Iris pigment epithelial cell (primary cell): ENCODE measurements at places on chromosomes 3 and 15.

DNA sequence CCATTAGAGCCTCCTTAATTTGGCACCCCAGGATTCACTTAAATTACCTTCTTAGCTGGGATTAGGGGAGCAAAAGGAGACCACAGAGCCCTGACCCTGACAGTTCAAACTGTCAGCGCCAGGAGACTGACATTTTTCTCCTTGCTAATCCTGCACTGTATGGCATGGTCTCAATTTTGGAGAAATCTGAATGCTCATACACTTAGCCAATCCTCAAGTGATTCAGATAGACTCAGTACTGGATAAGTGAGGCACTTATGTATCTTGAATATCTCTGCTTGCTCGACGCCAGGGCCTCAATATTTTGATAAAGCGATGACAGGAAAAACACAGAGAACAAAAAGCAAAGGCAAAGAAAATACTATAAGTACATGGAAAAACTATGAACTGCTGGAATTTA is 375.9 kb upstream of the WNT5A start:
- no peak for DNase-seq

GRCh38 chr15:88624156-88624970 is 3.2 kb downstream of the AEN start:
- DNase-seq: peak; percentile 40

DNA sequence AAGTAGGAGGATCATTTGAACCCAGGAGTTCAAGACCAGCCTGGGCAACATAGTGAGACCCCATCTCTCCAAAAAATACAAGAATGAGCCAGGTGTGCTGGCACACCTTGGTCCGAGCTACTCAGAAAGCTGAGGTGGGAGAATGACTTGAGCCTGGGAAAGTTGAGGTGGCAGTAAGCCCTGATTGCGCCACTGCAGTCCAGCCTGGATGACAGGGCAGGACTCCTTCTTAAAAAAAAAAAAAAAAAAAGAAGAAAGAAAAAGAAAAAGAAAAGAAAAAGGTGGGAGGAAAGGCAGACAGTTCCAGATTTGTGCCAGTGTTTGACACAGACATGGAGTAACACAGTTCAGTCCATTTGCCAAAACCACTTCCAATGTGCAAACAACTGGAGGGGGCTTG is 75.7 kb downstream of the ATP10A start:
- no peak for DNase-seq

- DNase-seq: peak; percentile 62
These were observed 39.6 kb downstream of the CORO2B start for GRCh38 chr15:68618394-68618793.

DNA sequence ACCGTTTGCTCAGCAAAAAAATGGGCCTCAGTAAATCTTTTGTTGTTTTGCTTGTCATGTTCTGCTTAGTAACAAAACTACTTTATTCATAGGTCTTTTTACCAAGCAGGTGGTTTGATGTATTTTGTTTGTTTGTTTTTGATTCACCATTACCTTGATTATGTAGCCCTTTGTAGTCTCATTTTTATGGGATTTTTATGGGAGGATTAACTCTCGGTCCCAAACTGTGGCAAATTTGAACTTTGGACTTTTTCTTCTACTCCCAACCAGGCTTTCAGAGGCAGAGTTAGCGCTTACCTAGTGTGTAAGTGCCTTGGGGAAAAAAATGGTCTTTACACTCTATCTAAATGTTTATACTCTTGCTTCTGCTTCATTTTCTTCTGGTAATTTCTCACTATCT is 276.7 kb upstream of the POU1F1 start:
- no peak for DNase-seq

GRCh38 chr3:69888040-69888942 is 111.2 kb upstream of the SAMMSON start:
- no peak for DNase-seq

DNA sequence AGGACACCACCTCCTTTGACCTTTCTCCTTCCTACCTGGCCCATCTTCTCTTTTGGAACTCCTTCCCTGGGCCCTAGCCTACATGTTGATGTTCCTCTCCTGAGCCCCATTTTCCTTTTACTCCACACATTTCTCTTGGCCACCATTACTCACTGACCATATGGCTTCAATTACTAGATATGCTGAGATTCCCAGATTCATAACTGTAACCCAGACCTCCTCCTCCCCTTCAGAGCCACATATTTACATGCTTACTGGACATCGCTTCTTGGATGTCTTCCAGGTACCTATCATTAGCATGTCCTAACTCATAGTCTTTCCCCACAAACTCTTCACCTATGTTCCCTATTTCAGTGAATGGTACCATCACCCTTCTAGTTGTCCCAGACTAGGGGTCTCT is 24.4 kb upstream of the TRIM59 start:
- peak; percentile 95 for DNase-seq

DNA sequence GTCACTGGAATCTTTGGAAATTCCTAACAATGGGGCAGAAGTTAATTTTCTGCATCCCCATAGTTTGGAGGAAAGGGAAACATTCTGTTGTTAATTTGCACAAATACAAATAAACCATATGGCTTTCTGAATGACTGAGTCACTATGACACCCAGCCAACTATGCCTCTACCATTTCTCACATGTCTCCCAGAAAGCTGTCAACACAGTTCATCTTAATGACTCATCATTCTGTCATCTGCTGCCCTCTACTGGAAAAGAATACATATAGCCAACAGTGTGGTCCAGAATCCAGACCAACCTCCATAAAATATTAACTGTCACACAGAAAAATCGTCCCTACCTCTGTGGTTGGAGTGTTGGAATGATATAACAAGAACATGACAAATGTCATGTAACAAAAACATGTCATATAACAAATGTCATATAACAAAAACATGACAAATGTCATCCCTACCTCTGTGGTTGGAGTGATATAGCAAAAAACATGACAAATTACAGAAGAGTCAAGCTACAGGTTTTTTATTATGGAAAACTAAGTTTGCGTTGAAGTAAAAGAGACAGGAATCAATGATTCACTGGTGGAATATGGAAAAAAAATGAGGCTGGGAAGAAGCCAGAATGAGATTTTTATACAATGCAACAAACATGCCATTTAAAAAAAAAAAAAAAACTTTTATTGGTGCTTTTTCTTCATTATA is 47.7 kb upstream of the GYG1 start:
- DNase-seq: peak; percentile 93

- peak; percentile 49 for DNase-seq
These were observed 351.5 kb upstream of the ICE2 start for GRCh38 chr15:60830479-60830878.

- DNase-seq: no peak
These were observed 45.6 kb upstream of the STRIT1 start for GRCh38 chr3:155339052-155339451.

DNA sequence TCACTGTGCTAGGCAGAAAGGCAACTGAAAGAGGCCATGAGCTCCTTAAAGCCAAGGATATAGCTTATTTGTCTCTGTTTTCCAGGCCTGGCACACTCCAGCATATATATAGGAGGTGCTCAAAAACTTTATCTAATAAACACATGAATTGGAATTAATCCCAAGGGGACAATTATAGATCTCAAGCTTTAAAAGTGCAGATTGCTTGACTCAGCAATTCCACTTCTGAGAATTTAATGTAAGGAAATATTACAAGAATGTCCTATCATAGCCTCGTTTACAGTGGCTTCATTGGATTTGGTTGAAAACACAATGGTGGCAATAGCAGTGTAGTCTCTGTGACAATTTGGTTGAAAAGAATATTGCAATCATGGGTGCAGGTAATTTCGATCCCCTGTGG is 267.3 kb downstream of the SHQ1 start:
- DNase-seq: no peak

DNA sequence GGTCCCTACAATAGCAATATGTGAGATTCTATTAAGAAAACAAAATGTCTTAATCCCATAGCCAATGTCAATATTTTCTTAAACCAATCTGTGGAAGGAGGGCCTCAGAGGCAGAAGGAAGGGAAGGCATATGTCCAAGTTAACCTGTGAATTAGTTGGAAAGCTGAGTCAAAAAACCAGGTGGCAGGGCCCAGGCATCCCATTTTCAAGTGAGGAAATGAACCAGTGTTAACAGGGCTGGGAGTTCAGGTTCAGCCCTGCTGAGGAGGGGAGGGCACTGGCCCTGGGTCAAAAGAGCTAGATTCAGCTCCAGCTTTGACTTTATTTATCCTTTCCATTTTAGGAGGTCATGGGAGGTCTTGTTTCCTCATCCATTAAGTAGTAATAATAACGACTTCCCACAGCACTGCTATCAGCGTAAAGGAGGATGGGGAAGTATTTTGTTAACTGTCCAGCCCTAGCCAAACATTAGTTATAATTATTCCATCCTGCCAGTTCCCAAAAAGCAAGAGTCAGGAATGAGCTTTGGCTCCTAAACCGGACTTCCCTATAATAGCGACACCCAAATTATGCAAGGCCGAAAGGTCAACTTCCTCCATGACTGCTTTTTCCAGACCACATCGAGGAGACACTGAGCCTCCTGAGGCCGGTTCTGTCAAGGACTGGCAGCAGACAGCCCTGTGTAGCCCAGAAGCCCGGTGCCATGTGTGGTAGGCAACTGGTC is 3.2 kb downstream of the MASP1 start:
- DNase-seq: no peak

DNA sequence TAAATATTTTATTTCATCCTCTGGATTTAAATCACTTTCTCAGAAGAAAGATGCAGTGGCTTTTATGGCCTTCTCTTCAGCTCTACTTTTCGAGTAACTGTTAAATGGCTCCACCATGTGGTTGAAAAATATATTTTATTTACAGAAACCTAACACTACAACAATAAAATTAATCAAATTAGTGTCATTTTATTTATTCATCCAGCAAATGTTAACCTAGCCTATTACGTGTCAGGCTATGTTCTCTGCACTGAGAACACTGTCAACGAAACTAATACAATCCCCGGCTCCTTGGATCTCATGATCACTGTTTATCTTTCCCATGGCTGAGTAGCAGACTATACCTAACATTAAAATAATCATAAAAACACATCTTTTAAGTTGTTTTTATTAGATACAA is 148.0 kb upstream of the OSTN start:
- DNase-seq: no peak

- no peak for DNase-seq
These were observed 51.0 kb upstream of the KLF13 start for GRCh38 chr15:31275331-31276262.

DNA sequence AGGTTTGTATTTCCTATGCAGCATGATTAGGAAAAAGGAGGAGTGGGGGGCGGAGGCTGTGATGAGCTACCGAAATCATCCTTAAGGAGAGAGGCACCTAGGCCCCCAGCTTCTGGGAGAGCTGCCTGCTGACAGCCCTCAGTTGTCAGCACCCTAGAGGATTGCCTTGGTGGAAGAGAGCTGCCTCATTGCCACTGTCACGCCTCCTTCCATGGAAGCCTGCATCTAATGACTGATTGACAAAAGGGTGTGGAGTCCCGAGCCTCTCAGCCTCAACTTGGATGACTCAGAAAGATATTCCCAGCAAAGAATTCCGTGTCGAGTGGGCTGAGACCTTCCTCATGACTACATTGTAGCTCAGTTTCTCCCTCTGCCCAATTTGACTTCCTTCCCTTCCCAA is 320.4 kb upstream of the PROK2 start:
- no peak for DNase-seq

GRCh38 chr15:89672221-89673164 is 6.7 kb downstream of the PLIN1 start:
- DNase-seq: peak; percentile 45

GRCh38 chr15:42650208-42651066 is 75.0 kb downstream of the STARD9 start:
- peak; percentile 89 for DNase-seq

DNA sequence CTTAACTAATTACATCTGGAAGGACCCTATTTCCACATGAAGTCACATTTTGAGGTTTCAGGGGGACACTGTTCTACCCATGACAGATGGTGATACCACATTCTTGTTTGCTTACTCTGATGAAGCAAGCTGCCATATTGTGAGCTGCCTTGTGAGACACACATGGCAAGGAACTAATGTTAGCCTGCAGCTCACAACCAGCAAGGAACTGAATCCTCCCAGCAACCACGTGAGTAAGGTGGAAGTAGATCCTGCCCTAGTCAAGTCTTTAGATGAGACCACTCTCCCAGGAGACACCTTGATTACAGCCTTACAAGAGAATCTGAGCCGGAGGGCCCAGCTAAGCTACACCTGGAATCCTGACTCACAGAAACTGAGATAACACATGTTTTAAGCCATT is 160.1 kb downstream of the PDE8A start:
- no peak for DNase-seq

- no peak for DNase-seq
These were observed 418.6 kb upstream of the KCNMB2 start for GRCh38 chr3:178117641-178118040.

- no peak for DNase-seq
These were observed 30.9 kb upstream of the BCHE start for GRCh38 chr3:165868088-165868487.

DNA sequence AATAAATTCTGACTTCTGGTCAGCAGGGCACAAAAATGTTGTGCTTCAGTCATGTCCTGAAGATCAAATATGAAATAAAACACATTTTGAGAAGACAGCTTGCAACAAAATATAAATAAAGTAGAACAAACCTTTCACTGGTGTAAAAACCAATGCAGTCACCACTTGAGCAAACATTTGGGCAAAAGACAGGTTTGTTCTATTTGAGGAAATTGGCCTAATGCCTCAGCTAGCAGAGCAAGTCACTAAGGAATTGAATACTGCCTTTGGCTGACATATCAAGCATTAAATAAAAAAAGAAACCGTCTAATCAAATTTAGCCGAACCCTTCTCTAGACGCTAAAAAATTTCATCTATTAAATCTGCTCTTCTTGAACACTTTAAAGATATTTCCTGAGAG is 475.4 kb upstream of the CNTN3 start:
- no peak for DNase-seq
